ENCODE measurements at places on chromosomes 4 and X.

- peaks cover 20% of the 10 kb centered on the region for H3K4me1 ChIP-seq
- H3K36me3 ChIP-seq, result no peaks in the 10 kb centered on the region
Measured at GRCh38 chrX:49312176-49312575, 8.7 kb downstream of the GAGE10 start.

DNA sequence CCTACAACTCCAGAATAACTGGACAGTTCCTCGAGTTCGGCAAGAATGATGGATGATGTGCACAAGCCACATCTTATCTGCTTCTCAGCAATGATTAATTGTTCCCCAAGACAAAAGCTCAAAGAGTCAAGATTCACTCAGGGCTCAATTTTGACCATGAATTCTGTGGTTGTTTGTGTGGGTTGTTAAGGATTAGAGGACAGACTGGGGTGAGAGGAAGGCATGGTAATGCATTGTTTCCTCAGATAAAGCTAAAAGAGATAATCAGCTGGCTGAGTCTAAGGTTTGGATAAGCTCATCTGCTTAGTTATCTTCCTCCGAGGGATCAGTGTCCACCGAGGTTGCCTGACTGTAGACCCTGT, 161.0 kb downstream of the CPEB2 start:
- no peak overlapping the region for H3K27ac ChIP-seq
- H3K36me3 ChIP-seq, result no peaks in the 10 kb centered on the region
- DNase-seq, result no peak
- H3K4me1 ChIP-seq, result no peaks in the 10 kb centered on the region

GRCh38 chr4:145498430-145498829, 16.8 kb downstream of the SMAD1 start:
- H3K27me3 ChIP-seq, result no peaks in the 10 kb centered on the region
- DNase-seq, result no peak
- H3K4me3 ChIP-seq, result no peak overlapping the region
- no peaks in the 10 kb centered on the region for H3K36me3 ChIP-seq
- H3K27ac ChIP-seq, result no peak overlapping the region

DNA sequence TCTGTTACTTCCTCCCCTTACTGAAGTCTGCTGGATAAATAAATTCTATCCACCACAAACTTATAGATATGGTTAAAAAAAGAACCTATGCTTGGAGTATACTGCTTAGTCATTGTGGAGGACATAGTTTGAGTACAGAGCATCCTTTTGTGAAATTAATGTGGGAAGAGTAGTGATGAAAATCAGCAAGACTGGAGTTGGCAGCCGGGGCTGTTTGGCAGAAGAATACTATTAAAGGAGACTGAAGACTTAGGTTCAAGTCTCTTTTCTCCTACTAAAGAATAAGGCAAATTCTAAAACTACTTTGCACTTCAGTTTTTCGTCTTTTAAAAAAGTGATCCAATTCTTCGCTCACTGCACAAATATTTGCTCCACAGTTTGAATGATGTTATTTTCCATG, 326.6 kb upstream of the ATOH1 start:
- no peaks in the 10 kb centered on the region for H3K4me1 ChIP-seq
- no peaks in the 10 kb centered on the region for H3K36me3 ChIP-seq
- H3K4me3 ChIP-seq, result no peak overlapping the region
- DNase-seq, result no peak
- H3K27me3 ChIP-seq, result no peaks in the 10 kb centered on the region

GRCh38 chr4:83563998-83564397, 28.1 kb downstream of the GPAT3 start:
- H3K27me3 ChIP-seq, result no peaks in the 10 kb centered on the region
- no peak overlapping the region for H3K27ac ChIP-seq
- peaks cover 3% of the 10 kb centered on the region for H3K4me1 ChIP-seq
- no peaks in the 10 kb centered on the region for H3K36me3 ChIP-seq

DNA sequence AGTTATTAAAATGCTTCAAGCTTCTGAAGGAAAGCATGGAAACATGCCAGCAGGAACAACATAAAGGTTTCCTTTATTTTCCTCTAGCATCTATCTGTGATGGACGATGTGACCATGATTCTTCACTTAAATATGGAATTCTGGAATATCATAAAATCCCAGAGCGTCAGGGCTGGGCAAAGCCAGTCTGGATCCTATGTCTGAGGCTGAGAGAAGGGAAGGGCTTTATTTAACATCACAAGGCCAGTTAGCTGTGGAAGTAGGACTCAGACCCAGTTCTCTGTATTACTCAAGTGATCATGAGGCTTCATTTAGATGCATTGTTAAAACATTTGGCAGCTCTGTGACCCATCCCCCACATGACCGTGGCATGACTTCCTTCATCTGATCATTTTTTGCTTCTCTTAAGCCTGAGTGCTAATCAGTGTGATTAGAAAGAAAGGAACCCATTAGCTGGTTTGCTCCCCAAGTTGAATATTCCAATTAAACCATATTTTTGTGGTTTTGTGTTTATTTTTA, 40.9 kb upstream of the EOLA2 start:
- no peaks in the 10 kb centered on the region for H3K36me3 ChIP-seq
- H3K4me3 ChIP-seq, result no peak overlapping the region
- H3K27me3 ChIP-seq, result no peaks in the 10 kb centered on the region

GRCh38 chrX:40013266-40014195, 84.2 kb downstream of the BCOR start:
- peaks cover 25% of the 10 kb centered on the region for H3K4me1 ChIP-seq
- H3K27ac ChIP-seq, result peak overlapping the region; percentile 31
- H3K36me3 ChIP-seq, result no peaks in the 10 kb centered on the region
- peak overlapping the region; percentile 63 for H3K4me3 ChIP-seq

GRCh38 chrX:1181170-1181569, 31.3 kb downstream of the CRLF2 start:
- no peak overlapping the region for H3K27ac ChIP-seq
- no peak overlapping the region for H3K4me3 ChIP-seq
- no peaks in the 10 kb centered on the region for H3K36me3 ChIP-seq
- DNase-seq, result no peak
- H3K4me1 ChIP-seq, result peaks cover 3% of the 10 kb centered on the region
